ENCODE measurements at places on chromosomes 7 and 10.
A peak's percentile ranks its signal among the peaks of the same experiment; 100 is the strongest.

DNA sequence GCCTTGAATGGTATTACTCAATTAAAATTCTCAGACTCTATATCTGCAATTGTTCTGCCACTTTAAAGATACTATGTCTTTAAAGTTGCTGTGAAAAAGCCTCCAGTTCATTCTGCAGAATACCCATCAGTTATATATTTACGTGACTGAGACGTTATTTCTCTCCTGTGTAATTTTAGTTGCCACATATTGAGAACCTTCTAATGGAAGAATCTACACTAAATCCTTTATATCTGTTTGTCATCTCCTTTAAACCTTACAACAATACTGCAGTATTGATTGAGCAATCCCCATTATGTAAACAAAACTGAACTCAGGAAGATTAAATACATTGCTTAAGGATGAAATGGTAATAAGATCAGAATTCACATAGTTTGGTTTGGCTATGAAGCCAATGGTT, 30.0 kb downstream of the GPR141 start:
- no peak for DNase-seq

GRCh38 chr7:38178695-38179344, 775 bp downstream of the STARD3NL start:
- no peak for DNase-seq

DNA sequence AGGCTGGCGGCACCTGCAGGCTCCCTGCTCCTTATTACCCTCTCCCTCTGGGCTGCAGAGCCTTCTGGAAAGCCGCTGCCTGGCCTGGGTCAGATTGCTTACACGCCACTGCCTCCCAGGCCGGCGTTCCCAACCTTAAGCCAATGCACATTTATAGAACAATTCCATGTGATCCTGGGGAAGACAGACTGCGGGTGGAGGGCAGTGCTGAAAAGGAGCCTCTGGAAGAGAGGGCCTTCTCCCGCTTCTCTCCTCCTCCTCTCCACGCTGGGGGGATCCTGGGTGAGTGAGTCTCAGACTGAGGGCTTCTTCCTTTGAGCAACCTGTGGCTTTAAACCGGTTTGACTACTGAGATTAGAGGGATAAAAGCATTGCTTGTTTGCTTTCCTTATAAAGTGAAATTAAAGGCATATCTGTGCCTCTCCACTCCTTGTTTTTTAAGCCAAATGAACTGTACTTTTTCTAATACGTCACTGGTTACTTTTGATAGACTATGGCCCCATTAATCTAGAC, 5.5 kb downstream of the TACC2 start:
- peak; percentile 92 for DNase-seq

- DNase-seq: no peak
These were observed 2.9 kb downstream of the LRMDA start for GRCh38 chr10:75434291-75434690.

DNA sequence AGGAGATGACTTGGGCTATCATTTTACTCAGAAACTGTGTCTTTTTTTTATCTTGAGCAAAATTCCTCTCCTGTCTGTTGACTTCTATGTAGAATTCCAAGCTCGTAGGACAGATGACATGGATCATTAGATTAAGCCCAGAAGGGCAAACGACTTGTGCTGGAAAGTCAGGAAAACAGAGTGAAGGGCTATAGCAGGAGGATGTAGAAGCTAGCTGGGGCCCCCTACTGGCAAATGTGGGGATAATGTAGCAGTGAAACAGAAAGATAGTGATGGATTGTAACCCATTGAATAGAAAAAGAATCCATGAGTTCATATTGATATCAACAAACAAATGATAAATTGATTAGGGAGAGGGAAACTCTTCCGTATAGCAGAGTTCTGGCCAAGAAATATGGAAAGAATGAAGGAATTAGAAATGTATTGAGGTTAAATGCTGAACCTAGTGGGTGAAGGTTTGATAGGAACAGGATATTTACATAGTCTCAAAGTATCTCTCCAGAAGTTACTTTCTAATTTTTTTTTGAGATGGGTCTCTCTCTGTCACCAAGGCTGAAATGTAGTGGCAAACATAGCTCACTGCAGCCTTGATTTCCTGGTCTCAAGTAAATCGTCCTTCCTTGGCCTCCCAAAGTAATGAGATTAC, 103.6 kb downstream of the LYZL1 start:
- no peak for DNase-seq

Measured in sigmoid colon (tissue), 7 donors.